ENCODE measurements at places on chromosomes 7 and 10.

DNA sequence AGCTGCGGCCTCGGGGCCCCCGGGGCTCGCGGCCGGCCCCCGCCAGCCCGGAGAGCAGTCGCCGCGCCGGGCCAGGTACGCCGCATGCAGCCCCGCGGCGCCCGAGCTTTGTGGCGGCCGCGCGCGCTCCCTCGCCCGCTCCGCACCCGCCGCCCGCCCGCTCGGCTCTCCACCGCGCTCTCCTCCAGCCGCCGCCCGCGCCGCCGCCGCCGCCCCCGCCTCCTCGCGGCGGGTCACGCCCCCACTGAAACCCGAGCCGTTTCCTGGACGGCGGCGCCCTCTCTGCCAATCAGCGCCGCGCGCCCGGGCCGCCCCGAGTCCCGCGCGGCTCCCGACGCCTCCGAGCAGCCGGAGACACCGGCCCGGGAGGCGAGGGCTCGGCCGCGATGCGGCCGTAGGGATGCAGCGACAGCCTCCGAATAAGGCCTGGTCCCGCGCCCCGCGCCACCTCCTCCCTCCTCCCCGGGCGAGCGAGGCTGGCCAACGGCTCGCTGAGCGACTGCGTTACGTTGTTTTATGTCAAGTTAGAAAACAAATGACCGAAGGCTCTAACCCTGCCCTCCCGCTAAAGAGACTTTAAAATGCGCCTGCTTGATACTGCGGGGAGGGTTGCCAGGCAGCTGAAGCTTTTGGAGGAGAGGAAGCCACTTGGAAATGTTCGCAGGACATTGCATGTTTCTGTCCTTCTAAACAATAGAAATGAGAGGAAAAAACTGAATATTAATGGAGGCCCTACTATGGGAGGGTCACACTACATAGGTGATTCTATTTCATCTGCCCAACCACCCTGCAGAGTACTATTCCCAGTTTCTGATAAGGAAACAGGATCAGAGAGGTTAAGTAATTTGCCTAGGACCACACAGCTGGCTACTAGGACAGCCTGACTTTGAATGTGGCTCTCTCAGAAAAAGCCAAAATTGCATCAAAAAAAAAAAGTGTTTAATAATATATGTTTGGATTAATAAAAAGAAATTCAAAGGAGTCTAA lies at the start of gene FGFR2:
TSS of gene FGFR2 (minus strand) at position 182 of the 987 bp plus-strand sequence. CDS start 4,627 bp downstream, outside the sequence.
- DNase-seq: no peak

DNA sequence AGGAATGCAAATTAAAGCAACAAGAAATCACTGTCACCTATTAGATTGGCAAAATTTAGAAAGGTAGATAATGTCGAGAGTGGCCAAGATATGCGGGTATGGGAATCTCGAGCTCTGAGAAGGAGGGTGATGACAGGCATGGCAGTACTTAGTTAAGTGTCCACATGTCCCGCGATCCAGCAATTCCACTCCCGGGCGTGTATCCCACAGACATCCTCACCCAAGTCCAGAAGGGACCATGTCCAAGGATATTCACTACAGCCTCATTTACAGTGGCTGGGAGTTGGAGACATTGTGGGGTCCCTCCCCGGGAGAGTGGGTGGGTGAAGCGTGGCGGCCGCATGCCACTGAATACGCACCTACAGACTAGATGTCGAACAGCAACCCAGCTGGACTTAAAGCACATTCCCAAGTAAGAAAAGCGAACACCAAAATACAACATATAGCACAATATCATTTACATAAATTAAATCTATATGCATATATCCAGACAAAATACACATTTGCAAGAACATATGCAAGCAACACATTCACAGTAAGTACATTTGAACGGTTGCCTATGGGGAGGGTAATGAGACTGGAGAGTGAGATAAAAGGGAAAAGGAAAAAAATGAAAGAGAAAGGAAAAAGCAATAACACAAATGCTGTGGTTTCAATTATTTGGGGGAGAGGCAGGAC lies 9.9 kb downstream of the KCNH2 start:
- DNase-seq: no peak

- DNase-seq: no peak
Measured at GRCh38 chr10:33385686-33386085, 51.2 kb upstream of the NRP1 start.

GRCh38 chr7:16916738-16917137 lies 35.0 kb upstream of the AGR3 start:
- DNase-seq: no peak

DNA sequence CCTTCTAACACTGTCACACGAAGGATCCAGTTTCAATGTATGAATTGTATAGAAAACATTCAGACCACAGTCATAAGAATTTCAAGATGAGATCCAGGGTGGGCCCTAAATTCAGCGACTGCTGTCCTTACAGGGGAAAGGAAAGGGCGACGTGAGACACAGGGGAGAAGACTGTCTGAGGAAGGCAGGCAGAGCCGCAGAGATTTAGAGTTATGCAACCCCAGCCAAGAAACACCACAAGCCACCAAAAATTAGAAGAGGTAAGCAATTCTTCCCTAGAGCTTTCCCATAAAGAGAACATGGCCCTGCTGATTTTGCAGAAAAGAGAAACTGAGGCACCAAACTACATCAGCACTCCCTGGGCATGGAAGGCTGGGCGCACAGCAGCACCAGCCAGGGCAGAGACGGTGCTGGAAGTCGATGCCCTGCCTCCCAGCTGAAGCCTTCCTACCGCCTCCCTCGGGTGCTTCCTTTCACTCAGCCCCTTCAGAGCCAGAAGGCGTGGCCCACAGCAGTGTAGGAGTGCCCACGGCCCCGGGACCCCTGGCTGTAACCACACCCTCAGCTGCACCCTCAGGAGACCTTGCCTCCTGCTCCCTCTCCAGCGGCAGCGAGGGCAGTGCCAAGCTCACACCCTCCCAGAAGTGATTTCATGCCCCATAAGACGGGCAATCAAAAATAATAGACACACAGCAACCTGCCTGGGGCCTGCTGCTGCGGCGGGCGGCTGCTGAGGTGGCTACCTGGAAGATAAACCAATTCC lies 81.0 kb upstream of the LRRC4 start:
- DNase-seq: no peak

- DNase-seq: no peak
Measured at GRCh38 chr10:71608819-71609768, 110.5 kb downstream of the C10orf105 start.

DNA sequence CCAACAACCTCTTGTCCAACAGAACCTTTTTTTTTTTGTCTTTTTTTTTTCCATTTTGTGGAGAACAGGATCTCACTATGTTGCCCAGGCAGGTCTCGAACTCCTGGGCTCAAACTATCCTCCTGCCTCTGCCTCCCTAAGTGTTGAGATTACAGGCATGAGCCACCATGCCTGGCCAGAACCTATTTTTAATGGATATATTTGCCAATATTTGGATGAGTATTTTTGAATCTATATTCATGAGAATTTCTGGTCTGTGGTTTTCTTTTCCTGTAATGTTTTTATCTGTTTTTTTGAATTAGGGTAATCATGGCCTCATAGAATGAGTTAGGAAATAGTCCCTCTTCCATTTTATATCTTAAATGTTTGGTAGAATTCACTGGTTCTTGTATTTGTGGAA lies 70.4 kb upstream of the RET start:
- DNase-seq: no peak

DNA sequence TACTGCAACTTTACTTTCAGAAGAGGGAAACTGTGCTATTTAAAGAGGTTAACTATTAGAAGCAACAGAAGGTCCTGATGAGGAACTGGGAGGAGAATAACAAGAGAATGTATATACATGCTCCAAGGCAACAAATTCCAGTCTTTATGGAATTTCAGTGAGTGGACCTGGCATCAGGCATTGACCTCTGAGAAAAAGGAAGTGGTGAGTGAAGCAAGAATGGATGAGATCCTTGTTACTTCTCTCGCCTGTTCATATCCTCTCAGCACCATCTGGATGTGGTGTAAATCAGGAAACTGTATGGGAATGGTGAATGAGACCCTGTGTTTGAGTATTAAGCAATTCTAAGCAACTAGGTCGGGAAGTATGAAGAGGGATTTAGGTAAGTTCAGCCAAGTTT lies 30.3 kb upstream of the KBTBD2 start:
- no peak for DNase-seq

DNA sequence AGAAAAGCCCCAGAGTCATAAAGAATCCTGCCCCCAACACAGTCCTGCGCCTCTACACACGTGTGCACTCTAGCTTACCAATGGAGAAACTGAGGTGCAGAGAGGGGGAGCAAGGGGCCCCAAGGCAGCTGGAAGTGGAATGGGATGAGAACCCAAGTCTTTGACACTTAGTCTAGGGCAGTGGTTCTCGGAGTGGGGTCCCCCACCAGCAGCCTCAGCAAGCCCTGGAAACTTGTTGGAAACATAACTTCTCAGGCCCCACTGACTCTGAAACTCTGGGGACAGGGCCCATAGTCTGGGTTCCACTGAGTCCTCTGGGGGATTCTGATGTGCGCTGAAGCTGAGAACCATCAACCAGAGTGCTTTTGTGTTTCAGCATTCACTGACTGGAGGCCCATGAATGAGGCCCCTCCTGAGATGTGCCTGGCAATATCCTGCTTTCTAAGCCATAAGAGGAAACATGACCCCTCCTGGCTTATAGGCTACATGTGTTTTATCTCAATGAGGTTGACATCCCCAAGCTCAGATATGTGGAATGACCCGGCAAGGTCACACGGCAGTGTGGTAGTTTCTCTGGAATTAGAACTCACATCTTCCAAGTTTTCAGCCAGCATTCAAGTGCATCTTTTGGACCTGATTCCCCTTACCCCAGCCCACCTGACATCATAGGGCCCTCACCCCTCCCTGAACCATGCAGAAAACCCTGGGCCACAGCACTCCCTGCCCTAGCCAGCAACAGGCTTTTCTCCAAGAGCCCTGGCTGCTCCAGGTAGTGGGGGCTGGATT lies 147.3 kb upstream of the PCBD1 start:
- no peak for DNase-seq

DNA sequence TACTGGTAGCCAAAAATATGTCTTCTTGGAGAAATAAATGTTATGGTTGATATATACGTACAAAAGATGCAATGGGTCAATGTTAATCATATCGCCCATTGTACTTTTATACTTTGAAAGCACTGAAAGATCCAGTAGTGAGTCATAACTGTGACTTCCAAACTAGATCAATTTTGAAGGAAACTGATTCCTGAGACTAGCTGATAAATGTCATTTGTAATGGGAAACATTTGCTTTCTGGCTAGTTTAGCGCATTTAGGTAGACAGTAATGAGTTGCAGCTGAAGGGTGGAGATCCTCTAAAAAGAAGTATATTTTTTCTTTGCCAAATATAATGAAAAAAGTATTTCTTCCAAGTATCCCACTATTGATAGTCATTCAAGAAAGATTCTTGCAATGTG lies 53.5 kb upstream of the ARHGAP21 start:
- DNase-seq: no peak

DNA sequence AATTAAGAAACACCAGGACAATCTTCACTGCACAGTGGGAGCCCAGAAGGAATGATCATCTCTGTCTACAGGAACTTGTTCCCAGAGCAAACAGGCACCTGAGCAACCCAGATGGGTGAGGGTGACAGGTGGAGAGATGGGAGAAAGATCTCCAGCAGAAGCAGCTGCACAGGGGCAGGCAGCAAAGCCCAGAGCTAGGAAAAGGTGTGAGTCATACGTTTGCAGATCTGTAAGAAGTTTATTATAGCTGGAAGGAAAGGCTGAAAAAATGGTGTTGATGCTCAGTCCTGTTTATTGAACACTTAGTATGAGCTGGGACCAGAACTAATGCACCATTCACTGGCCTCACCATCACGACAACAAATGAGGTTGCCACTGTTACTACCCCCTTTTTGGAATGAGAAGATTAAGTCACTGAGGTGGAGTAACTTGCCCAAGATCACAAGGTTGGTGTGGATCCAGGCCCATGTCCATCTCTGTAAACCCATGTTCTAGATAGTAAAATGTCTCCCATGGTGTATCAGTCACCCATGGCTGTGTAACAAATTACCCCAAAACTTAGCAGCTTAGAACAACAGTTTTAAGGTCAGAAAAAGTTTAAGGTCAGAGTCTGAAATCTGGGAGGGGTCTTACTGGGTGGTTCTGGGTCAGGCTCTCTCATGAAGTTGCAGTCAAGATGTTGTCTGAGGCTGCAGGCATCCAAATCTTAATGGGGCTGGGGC lies 506.9 kb downstream of the RPS24 start:
- no peak for DNase-seq

GRCh38 chr7:31052487-31052840 lies 356 bp downstream of the ADCYAP1R1 start:
- no peak for DNase-seq

DNA sequence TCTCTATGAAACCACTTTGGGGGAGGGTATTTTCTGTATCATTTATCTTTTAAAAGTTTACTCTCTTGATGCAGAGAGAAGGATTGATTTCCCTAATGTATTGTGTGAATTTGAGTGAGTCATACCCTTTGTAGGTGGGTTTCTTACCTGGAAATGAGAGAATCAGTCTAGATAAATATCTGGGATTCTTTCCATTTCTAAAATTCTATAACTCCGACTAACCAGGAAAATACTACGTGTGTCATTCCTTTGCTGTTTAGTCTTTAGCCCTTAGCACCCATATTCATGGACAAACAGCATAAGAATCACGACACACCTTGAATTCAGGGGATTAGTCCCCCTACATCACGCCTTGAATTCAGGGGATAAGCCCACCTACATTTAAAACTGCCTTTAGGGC lies 139.1 kb downstream of the GATA3 start:
- DNase-seq: no peak

DNA sequence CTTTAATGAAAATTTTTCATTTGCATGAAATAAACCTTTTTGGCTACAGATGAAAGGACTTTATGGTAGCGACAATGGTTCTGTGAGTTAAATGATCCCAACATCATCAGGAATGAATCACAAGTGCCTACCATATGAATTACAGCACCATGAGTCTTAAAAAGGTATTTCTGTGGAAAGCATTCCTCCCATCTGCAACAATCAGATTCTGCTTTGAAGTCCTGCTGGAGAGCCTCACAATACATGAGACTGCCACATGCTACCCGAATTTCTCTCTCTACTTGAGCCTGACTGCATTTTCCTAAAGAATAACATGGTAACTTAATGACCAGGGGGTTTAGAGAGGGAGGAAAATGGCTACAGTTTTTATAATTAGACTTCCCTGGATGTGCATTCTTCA lies 190.3 kb downstream of the TWIST1 start:
- DNase-seq: no peak

DNA sequence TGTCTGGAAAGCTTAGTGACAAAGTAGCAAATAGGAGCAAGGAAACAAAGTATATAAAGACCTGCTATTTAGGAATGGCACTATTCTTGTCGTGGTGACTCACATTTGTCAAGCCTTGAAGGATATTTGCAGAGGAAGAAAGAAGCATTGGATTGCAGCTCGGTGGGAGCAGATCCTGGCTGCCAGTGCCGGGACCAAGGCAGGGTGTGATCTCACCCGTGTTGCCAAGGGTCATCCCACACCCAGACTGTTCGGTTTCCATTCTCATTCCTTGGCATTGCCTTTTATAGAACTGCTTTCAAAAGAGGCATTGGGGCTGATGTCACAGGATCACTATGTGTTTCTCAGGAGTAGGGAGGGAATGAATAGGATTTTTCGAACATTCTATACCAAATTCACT lies 176.2 kb downstream of the GALNT17 start:
- no peak for DNase-seq

GRCh38 chr7:127745445-127745844 lies 93.5 kb downstream of the SND1 start:
- no peak for DNase-seq
